Neural crest cell (in vitro differentiated cells): ENCODE measurements at places on chromosomes 6 and 20. TPM values are rescaled to one million over a fixed set of nuclear protein-coding genes. Genes with fewer than 3 reads are reported as not detected.
A peak's percentile ranks its signal among the peaks of the same experiment; 100 is the strongest.

Gene COL19A1
- total RNA-seq = 0.09 TPM in 1 of 2 replicates, not detected in the other

DNA sequence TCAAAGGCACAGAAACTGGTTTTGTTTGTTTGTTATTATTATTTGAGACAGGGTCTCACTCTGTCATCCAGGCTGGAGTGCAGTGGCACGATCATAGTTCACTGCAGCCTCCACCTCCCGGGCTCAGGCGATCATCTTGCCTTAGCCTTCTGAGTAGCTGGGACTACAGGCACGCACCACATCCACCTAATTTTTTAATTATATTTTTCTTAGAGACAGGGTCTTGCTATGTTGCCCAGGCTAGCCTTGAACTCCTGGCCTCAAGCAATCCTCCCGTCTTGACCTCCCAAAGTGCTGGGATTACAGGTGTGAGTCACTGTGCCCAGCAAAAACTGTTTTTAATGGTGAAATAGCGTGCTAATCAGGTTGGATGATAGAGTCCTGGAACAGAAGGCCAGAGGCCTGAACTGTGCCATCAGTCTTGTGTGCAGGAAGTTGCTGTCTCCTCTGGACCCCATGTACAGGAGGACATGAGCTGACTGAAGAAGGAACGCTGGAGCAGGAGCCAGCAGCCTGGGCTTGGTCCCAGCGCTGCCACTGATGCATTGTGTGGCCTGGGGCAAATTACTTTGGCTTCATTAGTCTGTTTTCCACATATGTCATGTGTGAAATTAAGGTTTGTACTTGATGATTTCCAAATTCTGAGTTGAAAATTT, 4.9 kb downstream of the TM9SF4 start:
- DNase-seq = no peak

DNA sequence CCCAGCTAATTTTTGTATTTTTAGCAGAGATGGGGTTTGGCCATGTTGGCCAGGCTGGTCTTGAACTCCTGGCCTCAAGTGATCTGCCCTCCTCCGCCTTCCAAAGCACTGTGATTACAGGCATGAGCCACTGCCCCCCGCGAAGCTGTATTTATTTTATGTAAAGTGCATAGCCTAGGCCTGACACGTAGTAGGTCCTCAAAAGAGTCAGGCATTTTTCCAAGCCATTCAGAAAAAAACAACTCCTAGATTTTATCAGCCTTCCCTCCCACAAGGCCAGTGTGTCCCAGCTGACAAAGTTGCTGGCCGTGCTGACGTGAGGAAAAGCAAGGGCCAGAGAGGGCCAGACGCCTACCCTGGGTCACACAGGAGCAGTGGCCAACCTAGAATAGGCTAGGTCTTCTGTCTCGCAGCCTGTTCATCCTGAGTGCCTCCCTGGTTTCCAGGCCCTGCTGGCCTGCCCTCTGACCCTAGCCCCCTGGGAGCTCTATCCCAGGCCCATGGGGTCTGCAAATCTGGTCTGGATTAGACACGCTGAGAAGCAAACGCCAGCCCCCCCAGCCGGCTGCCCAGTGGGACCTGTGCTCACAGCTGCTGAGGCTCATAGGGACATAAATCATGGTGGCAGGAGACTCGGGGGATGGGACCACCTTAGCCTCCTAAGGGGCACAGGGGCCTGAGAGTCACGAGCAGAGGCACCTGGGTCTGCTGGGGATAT, 11.8 kb downstream of the TCF15 start:
- no peak for DNase-seq

GRCh38 chr6:132020138-132020581, 69.0 kb upstream of the CCN2 start:
- DNase-seq = no peak

DNA sequence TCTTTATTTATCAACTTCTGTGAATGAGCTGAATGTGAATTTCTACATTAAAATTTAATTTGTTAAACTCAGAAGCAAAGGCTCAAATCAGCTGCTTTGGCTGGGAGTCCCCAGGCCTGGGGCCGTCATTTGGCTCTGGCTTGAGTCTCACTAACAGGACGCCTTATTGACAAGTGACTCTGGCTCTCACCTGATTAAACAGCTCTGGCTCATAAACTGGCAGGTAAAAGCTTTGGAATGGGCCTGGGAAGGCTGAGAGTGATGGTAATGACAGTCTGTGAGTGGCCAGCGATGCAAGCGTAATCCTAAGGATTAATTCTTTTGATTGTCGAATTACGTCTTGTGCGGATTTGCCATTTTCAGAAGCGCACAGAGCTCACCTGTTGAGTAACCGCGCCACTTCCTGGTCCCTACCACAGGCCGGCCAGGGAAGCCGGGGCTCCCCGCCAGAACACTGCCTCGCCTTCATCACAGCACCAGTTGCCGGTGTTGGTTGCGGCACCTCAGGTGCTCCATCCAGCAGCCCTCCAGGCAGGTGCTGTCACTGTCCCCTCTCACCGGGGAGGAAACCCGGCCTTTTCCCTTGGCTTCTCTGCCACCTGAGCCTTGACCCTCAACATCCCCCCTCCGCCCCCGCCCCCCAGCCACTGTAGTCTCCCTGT, 110.7 kb downstream of the ZDHHC14 start:
- no peak for DNase-seq

DNA sequence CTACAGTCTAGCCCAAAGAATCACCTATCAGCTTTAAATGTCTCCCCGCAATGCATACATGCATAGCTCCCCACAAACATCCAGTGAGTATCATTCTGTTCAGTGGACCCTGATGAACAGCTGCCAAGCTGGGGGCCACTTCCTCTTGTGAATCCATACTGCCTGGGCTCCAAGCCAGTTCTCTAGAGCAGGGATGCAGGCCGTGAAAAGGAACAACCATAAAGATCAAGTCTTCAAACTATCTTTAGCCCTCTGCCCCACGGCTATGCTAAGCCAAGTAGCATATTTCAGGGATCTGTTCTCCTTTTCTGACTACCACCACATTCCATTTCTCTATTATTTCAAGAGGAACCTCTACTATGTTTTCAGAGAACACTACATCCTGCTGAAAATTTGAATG, 191.7 kb upstream of the BTBD3 start:
- DNase-seq = no peak

DNA sequence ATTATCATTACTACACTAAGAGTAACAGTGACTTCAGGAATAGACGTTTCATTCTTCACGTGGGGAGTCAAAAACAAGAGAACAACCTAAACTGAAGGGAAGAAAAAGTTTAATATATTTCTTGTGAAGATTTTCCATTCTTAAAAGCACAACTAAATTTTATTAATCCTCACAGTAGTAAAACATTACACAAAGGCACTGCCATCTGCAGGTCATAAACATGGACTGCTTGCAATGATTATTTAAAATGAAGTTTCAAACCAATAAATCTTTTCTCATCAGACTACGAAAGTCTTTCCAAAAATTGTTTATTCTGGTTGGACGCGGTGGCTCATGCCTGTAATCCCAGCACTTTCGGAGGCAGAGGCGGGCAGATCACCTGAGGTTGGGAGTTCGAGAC, 2.6 kb downstream of the NCOA5 start:
- DNase-seq = no peak

GRCh38 chr6:152636609-152637295, 410 bp downstream of the SYNE1 start:
- DNase-seq = peak; percentile 19

GRCh38 chr6:34044945-34045595, 100.8 kb downstream of the GRM4 start:
- no peak for DNase-seq

DNA sequence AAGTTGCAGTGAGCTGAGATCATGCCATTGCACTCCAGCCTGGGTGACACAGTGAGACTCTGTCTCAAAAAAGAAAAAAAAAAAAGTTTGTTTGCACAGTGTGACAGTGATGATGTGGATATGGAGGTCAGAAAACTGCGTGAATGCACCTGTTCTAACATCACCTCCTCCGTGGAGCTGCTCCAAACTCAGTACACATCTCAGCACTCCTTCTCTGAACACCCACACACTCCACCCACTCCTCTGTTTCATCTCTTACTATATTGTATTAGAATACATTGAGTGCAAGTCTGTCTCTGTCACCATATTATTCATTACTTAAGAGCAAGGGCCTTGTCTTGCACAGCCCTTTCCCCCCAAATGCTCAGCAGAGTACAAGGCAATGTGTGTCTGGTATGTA, 51.5 kb upstream of the ENPP4 start:
- DNase-seq = no peak

- no peak for DNase-seq
These were observed 44.6 kb downstream of the ALDH5A1 start for GRCh38 chr6:24539416-24539815.

DNA sequence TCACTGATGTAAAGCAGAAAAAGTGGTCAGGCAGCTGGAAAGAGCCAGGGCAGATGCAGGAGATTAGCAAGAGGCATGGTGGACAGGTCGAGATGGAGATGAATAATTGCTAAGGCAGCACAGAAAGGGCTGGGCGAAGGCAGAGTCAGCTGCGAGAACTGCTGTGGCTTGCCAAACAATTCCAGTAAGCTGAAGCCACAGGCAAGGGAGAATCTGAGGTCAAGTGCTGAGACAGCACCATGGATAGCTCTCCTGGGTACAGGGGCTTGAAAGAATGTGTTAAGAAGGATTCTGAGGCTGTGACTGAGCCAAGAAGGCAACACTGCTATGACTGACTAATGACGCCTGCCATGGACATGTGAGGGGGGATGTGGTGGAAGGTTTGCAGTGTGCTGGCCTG, 220.8 kb upstream of the FOXA2 start:
- DNase-seq = no peak

- DNase-seq = no peak
These were observed 14.4 kb downstream of the ARMC2 start for GRCh38 chr6:108862479-108863191.

Gene LHFPL5
- not detected in 2 replicates for total RNA-seq

Gene PSMB1
- 174 and 175 TPM in 2 replicates for total RNA-seq

- no peak for DNase-seq
These were observed 75.1 kb upstream of the ATXN1 start for GRCh38 chr6:16836144-16836981.

Gene SLC17A1
- total RNA-seq = not detected in 2 replicates

Gene ADGB
- not detected in 2 replicates for total RNA-seq

- no peak for DNase-seq
These were observed 10.6 kb downstream of the TAAR1 start for GRCh38 chr6:132648356-132648755.
